ENCODE measurements at places on chromosomes 2 and 18. TPM values are rescaled to one million over a fixed set of nuclear protein-coding genes. Genes with fewer than 3 reads are reported as not detected.
A peak's percentile ranks its signal among the peaks of the same experiment; 100 is the strongest.

The AOX1 gene
- 81.4 TPM for total RNA-seq

DNA sequence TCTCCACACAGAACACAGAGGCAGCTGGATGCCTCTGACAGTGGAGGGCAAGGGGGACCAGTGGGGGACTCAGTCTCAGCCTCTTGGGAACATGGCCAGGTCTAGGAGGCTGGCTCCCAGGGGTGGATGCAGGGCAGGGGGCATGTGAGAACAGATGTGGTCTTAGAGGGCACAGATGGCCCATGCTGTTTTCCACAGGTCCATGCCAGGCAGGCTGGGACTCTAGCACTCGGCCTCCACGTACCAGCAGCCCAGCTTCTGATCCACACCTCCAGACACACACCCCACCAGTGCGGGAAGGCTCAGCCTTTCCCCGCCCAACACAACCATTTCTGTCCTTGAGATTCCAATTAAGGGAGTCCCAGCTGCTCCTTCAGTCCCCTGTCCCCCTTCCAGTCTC lies 42.4 kb downstream of the TNS1 start:
- peaks cover 11% of the 10 kb centered on the region for H3K4me1 ChIP-seq
- no peak overlapping the region for H3K27ac ChIP-seq
- H3K27me3 ChIP-seq, result no peaks in the 10 kb centered on the region
- no peak for DNase-seq
- H3K4me3 ChIP-seq, result no peak overlapping the region

The GLI2 gene
- total RNA-seq, result 3.3 TPM

- peaks cover 3% of the 10 kb centered on the region for H3K4me1 ChIP-seq
- no peak overlapping the region for H3K4me3 ChIP-seq
- peaks cover 2% of the 10 kb centered on the region for H3K27me3 ChIP-seq
- H3K36me3 ChIP-seq, result no peaks in the 10 kb centered on the region
- no peak for DNase-seq
These were observed 2.1 kb upstream of the ZBTB14 start for GRCh38 chr18:5297597-5297996.

DNA sequence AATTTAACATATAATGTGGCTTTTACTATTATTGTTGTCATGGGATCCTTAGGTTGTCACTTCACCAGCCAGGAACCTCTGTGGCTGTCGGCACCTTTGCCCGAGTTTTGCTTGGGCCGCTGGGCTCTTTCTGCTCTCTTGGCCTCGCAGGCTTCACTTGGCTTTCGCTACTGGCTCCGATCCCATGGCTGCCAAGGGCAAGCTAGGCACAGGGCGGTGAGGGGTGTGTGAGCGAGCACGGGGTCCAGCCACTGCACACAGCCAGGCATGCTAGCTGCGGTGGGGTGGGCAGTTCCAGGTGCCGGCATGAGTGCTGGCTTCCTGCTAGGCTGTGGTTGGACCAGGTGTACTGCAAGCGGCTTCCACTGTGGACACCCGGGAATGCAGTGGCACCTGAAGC lies 23.4 kb upstream of the RAPGEF4 start:
- no peaks in the 10 kb centered on the region for H3K27me3 ChIP-seq
- no peak for DNase-seq
- H3K4me1 ChIP-seq, result peaks cover 5% of the 10 kb centered on the region
- no peak overlapping the region for H3K27ac ChIP-seq
- no peak overlapping the region for H3K4me3 ChIP-seq

The HNRNPA3 gene
- total RNA-seq, result 33.9 TPM

GRCh38 chr2:107072150-107072940 lies 186.4 kb upstream of the ST6GAL2 start:
- peak; percentile 3 for DNase-seq
- H3K27ac ChIP-seq, result no peak overlapping the region
- H3K36me3 ChIP-seq, result no peaks in the 10 kb centered on the region
- H3K4me3 ChIP-seq, result no peak overlapping the region
- H3K4me1 ChIP-seq, result no peaks in the 10 kb centered on the region

GRCh38 chr2:17171446-17172049 lies 346.7 kb downstream of the RAD51AP2 start:
- H3K27ac ChIP-seq, result no peak overlapping the region
- H3K4me1 ChIP-seq, result no peaks in the 10 kb centered on the region
- H3K4me3 ChIP-seq, result no peak overlapping the region
- H3K27me3 ChIP-seq, result no peaks in the 10 kb centered on the region
- DNase-seq, result peak; percentile 36

DNA sequence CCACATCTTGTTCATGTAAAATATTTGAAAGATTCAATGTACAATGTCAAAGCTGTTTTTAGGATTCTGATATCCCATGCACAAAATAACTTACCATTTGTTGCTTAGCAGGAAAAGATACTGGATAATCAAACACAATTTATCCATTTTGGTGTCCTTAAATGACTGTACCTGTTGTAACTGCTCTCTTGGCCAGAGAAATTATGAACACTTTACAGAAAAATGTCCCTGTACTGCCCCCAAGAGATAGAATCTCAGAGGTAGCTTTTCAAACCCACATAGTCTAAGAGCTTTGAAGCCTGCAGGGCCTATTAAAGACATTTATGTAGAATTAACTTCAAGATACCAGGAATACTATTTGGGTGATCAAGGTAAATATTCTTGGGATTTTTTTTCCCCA lies 12.2 kb upstream of the ME2 start:
- H3K4me1 ChIP-seq, result no peaks in the 10 kb centered on the region
- no peaks in the 10 kb centered on the region for H3K27me3 ChIP-seq
- H3K36me3 ChIP-seq, result no peaks in the 10 kb centered on the region

DNA sequence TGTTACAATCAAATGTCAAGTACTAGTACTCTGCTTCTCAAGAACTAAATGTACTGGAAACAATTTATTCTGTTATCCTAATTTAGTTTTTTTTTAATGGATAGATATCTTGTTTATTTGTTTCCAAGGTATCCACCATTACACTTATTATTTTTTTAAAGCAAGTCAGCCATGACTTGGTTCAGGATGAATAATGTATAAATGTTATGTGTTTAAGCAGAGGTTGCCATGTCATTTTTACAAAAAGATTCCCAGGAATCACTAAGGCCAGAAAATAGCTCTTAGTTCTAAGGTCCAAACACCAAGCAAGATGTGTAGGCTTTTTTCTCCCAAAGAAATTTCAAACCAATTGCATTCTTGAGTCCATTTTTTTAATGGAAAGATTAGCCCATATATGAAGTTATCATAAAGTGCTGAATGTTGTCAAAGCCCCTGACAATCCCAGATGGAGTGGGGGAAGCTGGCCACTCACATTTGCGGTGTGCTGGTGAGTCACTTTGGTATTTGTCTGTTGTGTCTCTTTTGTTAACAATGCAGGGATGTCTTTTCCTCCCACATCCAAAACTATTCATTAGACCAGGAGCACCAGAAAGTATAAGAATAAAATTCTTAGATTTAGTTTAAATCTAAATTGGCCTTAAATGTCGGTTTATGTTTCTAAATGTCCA lies 158.9 kb downstream of the COL6A3 start:
- H3K4me3 ChIP-seq, result no peak overlapping the region
- H3K27me3 ChIP-seq, result no peaks in the 10 kb centered on the region
- no peaks in the 10 kb centered on the region for H3K36me3 ChIP-seq
- DNase-seq, result no peak
- peak overlapping the region; percentile 81 for H3K27ac ChIP-seq

- H3K27me3 ChIP-seq, result no peaks in the 10 kb centered on the region
- no peak overlapping the region for H3K4me3 ChIP-seq
- H3K4me1 ChIP-seq, result no peaks in the 10 kb centered on the region
- H3K36me3 ChIP-seq, result no peaks in the 10 kb centered on the region
- no peak for DNase-seq
- no peak overlapping the region for H3K27ac ChIP-seq
These were observed 828.4 kb upstream of the SALL3 start for GRCh38 chr18:78151234-78151633.

GRCh38 chr18:28984731-28985130 lies 807.8 kb upstream of the CDH2 start:
- H3K4me1 ChIP-seq, result no peaks in the 10 kb centered on the region
- H3K4me3 ChIP-seq, result no peak overlapping the region
- peak; percentile 59 for DNase-seq
- no peaks in the 10 kb centered on the region for H3K27me3 ChIP-seq
- no peaks in the 10 kb centered on the region for H3K36me3 ChIP-seq
- H3K27ac ChIP-seq, result no peak overlapping the region

DNA sequence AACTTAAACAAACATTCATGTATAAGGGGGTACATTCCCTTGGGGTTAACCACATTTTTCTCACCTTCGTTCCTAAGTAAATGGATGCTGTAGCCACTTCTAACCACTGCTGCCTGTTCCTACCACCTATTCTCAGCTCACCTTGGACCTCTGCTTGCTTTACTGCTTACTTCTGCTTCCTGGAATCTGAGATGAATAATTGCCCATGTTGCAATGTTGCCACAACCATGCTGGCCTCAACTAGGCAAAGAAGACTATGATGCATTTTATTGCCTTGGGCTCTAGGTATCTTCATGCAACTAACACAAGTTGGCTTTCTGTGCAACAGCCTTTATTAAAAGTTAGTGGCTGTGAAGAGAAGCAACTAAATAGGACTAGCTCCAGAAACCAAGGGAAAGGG lies 106.3 kb upstream of the TCF4 start:
- H3K27me3 ChIP-seq, result no peaks in the 10 kb centered on the region
- no peak overlapping the region for H3K4me3 ChIP-seq
- no peaks in the 10 kb centered on the region for H3K4me1 ChIP-seq
- peak; percentile 47 for DNase-seq
- H3K27ac ChIP-seq, result no peak overlapping the region
- no peaks in the 10 kb centered on the region for H3K36me3 ChIP-seq

The CDH19 gene
- total RNA-seq, result not detected

Measured in fibroblast of lung (primary cell).